Activated effector memory CD4-positive, alpha-beta T cell treated with anti-CD3 and anti-CD28 coated beads, Interleukin-2, amount 50 U/mL, for 16 hours (primary cell): ENCODE measurements at places on chromosomes 5 and 9.

DNA sequence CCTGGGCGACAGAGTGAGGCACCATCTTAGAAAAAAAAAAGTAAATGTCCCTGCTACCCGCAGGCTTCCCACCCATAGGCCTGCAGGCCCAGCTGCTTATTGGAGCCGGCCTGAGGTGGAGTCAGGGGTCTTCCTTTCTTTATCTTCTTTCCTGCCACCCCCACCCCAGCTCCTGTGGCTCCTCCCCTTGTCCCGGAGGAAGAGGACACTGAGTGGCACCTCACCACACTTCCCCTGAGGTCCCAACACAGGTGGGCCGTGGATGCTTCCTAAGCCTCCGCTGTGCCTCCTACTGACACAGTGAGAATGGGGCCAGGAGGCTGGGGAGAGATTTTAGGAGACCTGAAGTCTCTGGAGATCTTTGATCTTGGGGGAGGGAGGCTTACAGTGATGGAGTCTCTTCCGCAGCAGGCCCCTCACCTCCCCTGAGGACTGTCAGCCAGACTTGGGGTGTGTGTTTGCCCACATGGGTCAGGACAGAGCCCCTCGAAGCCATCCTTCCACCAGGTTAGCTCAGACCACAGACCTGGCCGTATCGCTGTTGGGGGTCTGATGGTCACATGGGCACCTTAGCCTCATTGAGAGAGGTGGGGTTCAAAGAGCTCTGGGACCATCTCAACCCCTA is 135.4 kb upstream of the IER5L start:
- peak; percentile 50 for DNase-seq

DNA sequence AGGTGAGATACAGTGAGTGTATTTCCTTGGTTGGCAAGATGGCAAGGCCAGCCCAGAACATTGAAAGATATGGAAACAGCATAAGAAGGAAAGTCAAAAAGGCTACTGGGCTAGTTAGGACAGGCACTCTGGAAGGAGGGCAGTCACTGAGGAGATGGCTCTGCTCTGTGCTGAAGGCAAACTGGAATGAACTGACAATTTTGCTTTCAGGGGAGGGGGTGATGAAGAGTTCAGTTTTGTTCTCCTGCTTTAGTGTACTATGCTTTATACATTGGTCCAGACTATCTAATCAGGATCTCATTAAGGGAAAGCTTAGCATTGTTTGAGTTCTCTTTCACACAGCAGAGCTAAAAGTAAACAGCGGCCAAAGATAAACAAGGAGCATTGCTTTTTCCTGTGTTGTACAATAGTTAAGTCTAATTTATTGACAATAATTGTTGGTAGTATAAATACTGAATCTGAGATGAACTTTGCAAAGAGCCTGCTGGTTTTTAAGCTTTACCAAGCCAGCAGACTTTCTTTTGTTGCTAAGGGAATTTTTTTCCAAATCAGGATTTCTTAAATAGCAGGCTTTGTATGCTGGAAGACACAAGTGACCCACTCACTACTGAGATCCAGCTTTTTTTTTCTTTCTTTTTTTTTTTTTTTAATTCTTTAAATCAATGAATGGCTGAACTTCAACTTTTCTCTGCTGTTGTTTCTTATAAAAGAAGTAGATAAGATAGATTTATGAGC is 355.5 kb downstream of the ARRDC3 start:
- no peak for DNase-seq

DNA sequence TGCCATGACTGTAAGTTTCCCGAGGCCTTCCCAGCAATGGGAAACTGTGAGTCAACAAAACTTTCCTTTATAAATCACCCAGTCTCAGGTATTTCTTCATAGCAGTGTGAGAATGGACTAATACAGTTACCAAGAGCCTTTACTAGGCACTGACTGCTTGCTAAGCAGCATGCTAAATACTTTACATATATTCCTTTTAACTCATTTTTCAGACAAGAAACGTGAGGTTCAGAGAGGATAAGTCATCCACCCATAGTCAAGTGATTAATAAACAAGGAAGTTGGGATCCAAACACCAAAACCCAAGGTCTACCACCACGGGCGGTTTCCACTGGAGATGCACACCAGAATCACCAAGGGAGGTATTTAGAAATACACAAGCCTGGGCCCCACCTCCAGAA is 50.8 kb downstream of the GABBR2 start:
- DNase-seq = no peak

DNA sequence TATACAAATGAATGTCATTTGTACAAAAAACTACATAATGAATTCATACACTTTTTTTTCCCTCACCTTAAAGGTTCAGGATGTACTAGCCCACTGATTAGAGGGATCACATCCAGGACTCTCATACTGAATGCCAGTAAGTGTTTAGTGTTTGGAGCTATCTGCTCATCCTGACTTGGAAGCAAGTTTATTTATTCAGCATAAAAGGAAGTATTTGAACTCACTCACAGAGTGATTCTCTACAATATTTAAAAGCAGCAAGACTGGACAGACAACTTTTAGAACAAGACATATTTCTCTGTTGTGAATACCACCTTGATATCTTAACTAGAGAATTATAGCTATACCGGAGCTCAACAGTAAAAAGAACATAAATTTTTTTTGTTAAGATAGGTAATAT is 14.8 kb upstream of the IQGAP2 start:
- no peak for DNase-seq

- DNase-seq = no peak
These were observed 112.1 kb downstream of the BASP1 start for GRCh38 chr5:17329571-17329970.

GRCh38 chr5:60177596-60177995 is 284.1 kb upstream of the PDE4D start:
- no peak for DNase-seq

DNA sequence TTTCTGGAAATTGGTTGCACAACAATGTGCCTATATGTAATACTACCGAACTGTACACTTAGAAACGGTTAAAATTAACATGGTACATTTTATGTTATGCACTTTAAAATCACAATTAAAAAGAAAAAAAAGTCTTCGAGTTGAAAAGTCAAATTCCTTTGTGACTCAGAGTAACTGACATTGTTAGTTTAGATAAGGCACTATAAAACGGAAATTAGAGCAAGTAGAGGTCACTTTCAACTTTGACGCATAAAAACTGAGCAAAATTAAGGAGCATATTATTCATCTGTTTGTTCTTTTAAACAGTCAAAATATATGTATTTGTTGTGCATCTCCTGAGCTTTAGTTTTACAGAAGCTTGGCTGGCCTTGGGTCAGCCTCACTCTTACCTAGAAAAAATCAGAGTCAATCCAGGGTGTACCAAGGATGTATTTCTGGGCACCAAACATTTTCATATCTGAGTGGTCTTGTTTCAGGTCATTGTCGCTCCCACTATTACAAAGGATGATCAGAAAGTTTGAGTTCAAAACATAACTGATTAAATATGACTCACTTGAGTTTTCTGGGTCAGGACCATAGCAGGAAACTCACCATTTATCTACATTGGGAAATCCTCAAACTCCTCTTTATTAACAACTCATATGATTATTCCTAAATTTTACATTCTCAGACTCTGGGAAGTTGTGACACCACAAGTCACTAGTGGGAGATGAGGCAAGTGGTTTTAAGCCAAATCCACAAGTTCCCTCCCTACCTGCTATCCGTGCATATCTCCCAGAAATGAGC is 160.6 kb downstream of the CCDC192 start:
- no peak for DNase-seq

DNA sequence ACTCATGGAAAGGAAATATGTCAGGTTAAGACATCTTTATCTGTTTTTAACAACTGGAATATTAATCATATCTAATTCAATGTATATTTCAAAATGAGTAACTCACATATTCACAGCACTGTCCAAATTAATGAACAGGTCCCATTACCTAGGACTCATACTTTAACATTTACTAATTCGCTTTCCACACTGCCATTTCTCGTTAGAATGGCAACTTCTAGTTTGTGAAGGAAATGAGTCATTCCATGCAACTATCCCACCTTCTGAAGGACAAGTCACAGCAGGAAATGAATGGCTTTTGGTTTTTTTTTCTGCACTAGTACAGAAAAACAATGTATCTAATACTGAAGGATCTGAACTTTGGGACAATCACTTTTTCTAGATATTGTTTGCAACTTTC is 24.6 kb upstream of the IFNK start:
- no peak for DNase-seq

- DNase-seq = no peak
These were observed 18.9 kb upstream of the EGFL7 start for GRCh38 chr9:136643596-136644342.

DNA sequence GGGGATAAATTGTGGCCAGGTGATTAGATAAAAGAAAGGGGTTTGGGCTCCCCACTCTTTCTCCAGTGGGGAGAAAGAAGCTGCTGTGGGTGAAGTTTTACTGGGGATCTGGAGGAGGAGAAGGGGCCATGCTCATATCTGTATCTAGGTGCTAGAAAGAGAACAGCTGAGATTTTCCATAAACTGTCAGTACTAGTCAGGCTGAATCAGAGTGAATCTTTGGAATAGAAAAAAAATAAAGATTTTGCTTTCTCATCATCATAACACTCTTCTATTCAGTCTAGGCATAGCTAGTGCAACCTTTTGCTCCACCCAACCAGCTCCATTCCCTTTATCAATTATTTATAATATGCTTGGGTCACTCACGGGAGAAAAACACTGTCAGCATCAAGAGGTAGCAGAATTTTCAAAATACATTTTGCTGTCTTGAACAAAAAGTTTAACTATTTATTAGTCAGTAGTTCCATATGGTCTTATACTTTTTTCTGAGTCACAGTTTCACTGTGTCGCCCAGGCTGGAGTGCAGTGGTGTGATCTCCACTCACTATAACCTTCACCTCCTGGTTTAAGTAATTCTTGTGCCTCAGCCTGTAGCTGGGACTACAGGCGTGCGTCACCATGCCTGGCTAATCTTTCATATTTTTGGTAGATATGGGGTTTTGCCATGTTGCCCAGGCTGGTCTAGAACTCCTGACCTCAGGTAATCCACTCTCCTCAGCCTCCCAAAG is 21.3 kb upstream of the ERMP1 start:
- DNase-seq = no peak

DNA sequence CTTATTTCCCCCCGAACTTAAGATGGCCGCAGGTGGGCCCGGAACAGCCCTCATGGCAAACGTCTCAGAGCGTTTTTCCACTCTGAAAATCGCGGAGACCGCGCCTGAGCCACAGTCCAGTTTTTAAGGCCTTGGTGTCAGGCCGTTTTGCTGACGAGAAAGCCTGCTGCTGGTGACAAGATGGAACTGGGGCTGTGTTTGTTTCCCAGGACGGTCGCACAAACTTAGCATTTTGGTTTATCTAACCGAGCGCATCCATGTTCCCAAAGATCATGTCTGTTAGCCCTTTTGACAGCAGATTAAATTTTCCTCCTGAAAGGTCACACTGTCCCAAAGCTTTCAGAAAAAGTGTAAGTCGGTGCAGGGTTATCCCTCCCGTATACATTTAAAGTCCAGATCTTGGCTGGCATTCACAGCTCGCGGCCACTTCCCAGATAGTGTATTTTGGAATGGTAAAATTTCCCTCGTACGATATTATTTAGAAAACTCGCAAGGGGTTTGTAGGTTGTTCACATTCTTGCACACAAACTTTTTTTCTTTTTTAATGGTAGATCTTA is 812 bp downstream of the SREK1 start:
- no peak for DNase-seq

DNA sequence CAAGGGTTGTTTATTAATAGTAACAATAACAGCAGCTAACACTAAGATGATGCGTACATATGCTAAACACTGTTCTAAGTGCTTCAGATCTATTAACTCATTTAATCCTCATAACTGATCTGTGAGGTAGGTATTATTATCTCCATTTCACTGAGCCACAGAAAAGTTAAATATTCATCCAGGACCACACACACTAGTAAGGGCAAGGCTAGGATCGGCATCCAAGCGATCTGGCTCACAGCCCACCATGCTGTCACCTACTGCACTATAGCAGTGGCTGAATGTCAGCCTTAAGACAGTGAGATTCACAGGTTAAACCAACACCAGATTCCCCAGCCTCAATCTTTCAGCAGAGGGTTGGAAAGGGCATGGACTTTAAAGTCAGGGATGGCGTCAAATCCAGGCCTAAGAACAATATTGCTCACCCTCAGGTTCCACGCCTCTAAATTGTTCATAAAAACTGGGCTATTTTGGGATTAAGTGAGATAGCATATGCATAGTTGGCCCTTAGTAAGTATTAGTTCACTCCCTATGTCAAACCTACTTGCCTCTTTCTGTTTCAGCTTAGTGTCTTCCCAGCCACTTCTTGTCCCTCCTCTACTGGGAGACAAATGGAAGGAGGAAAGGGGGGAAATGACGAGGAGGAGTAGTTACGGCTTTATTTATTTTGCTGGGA is 150.8 kb downstream of the MAPKAP1 start:
- no peak for DNase-seq

GRCh38 chr5:67123819-67124218 is 72.8 kb downstream of the CD180 start:
- no peak for DNase-seq
